ENCODE measurements at places on chromosomes 16 and 17.
A peak's percentile ranks its signal among the peaks of the same experiment; 100 is the strongest.

GRCh38 chr16:3190949-3191353, 2.9 kb downstream of the OR1F1 start:
- no peak for DNase-seq

GRCh38 chr16:28086186-28087139, 22.9 kb upstream of the GSG1L start:
- DNase-seq: no peak

GRCh38 chr16:55756963-55757362, 75.9 kb downstream of the CES1 start:
- DNase-seq: peak; percentile 32

- no peak for DNase-seq
Observed at GRCh38 chr16:46768809-46769208, 20.7 kb upstream of the MYLK3 start.

DNA sequence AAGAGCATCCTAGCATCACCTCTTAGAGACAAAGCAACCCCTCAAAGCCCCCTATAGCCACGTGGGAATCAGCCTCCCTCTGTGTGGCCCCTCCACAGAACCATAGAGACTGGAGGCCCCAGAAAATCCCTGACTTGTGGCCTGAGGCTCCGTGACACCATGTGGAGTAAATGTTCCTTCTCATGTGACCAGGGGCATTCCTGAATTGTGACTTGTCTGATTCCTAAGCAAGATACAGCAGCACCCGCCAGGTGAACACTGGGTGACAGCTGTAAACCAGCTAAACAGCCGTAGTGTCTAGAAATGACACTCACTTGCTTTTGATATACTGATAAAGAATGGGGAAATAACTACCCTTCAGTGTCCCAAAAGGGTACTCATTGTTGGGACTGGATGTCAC, 79.0 kb downstream of the DYNLRB2 start:
- no peak for DNase-seq

GRCh38 chr16:23491490-23492391, 18.6 kb downstream of the GGA2 start:
- no peak for DNase-seq

GRCh38 chr16:11636172-11636721, 32.0 kb upstream of the SNN start:
- DNase-seq: no peak

DNA sequence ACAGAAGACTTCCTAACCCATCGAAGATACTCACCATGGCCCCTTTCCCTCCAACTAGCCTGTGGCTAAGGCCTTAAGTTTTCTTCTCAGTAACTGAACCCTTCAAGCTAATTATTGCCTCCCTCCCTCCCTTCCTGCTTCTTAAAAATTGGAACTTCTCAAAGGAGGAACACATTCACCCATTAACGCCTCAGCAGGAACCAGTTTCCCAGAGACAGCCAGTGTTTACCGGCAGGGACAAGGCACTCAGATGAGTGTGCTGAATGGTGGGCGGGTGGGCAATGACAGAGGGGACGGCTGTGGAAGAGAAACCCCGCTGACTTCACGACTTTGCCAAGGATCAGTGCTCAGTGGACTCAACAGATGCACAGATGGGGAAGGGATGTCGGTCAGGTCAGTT, 20.3 kb downstream of the PITPNA start:
- DNase-seq: no peak

DNA sequence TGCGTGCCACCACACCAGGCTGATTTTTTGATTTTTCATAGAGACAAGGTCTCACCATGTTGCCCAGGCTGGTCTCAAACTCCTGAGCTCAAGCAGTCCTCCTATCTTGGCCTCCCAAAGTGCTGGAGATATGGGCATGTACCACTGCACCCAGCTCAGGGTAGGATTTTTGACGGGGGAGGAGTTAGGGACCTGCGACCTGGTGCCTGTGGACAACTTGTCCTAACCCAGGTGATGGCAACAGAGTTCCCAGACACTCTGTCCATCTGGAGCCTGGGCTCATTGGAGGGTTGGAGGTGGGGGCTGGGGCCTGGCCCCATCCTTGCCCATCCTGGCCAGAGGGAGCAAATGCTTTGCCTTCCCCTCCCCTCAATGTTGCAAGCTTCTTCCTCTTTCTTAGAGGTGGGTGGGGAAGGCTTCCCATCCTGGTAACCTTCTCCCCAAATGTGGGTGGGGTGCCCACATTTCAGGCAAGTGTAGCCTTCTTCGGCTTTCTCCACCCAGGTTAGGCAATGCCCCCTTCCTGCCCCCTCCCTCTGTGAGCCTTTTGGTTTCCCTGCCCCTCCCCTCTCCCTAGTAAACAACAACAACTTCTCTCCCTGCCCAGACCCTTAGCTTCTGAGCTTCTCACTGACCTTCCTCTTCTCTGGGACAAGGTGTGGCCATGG, 24.9 kb downstream of the RARA start:
- peak; percentile 62 for DNase-seq

DNA sequence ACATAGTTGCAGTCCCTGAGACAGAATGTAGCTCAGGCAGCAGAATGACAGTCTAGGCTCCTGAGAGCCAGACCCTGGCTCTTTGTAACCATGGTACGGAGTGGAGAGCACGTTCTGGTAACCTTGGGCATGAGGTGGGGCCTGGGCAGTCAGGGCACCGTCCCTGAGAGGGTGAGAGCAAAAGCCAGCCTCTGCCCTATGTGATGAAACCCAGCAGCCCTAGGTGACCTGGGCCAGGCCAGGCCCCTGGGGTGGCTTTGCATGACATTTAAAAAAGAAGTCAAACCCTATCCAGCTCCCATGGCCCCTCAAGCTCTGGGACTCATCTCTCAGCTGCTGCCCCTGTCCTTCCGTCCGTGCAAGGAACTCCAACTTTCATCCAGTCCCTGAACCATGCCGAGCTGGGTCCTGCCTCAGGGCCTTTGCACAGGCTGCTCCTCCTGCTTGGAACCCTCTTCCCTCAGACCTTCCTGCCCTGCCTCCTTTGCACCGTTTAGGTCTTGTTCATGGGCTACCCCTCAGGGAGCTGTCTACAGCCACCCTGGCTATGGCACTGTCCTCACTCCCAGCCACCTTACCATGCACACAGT, 188.6 kb downstream of the NTN1 start:
- DNase-seq: no peak

GRCh38 chr17:40430272-40431230, 12.7 kb upstream of the IGFBP4 start:
- no peak for DNase-seq

- no peak for DNase-seq
Observed at GRCh38 chr17:40695874-40696472, 7.6 kb downstream of the KRT24 start.

DNA sequence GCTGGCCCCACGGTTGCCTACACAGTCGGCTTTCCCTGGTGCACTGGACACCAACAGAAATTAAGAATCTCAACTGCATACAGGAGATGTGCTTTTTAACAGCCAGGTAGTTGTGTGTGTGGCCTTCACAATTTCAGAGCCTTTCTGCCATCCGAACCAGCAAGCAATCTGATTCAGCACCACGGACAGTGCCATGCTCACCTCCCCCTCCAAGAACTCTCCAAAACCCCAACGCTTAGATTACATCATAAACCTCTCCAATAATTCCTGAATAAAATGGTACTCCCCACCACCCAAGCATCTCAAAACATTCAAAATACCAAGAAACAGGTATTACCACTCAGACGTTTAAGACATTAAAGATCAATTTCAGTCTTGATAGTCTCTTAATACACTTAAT, 31.8 kb downstream of the USP7 start:
- peak; percentile 31 for DNase-seq

DNA sequence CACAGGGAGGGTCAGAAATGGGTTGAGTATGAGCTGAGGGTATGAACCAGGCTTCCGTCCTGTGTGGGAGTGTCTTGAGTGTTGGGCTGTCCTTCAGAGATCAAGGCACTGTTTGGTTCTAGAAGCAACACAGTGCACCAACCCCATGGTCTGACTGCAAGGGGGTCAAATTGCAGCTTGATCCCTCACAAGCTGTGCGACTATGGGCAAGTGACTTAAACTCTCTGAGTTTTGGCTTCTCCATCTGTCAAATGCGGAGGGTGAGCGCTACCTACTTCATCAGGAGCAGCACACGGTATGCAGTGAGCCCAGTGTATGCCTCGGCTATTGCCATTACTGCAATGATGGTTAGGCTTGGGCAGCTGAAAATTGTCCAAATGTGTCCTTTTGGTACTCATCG, 21.0 kb downstream of the SEC14L5 start:
- no peak for DNase-seq

DNA sequence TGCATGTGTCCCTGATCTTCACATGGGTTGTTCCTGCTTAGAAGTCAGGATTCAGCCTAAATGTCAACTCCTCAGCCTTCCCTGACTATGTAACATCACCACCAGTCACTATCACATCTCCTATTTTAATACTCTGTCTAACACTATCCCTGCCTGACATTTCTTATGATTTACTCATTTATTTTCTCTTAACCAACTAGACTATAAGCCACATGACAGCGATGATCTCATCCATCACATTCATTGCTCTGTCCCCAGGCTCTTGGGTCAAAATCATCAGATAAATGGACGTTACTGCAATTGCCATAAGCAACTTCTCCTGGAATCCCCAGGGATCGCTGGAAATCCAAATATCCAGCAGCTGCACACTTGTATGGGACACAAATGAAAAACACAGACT, 15.7 kb downstream of the CDRT4 start:
- DNase-seq: no peak

DNA sequence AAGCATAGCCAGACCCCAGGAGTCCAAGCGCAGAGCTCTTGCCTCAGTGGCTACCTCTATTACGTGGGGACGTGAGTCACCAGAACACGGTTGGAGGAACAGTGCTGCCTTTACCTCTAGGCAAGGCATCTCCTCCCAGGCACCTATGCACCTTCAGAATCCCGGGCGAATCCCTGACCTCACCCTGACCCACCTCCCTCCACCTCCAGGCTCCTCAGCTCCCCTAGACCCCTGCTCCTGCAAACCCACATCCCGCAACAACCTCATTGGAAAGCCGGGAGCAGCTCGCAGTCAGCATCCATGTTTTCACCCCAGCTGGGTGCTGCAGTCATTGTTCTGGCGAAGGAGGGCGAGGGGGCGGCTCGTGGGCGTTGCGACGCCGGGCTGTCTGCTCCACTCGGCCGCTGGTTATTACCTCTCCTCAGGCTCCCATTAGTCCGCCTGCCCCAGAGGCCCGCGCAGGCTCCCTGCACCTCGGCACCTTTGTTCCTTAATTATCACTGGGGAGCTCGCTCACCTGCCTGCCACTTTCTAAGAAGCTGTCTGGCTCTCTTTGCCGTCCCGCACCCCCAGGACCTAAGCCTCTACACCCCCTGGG, 24.6 kb upstream of the DLX4 start:
- no peak for DNase-seq

- DNase-seq: no peak
Observed at GRCh38 chr17:55427587-55427882, 5.9 kb upstream of the MMD start.

DNA sequence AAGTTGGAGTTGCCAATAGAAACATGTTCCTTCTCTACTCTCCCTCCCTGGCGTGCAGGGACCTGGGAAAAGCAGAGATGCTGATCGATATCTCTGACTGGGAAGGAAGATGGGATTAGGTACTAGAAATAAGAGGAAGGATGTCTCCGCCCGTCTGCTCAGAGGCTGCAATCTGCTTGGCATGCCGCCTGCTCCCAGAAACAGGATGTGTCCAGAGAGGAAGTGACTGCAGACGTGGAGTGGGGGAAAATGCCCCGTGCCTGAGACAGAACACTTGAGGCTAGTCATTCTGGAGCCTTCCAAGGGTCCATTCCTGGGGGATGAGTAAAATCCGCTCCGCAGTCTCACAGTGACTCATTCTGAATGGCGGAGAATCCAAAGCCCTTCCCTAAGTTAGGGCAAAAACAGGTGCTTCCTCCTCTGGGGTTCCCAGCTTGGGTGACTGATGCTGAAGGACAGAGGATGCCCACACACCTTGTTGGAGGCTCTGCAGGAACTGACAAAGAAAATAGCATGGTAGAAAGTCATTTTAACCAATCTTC, 45.0 kb upstream of the SMURF2 start:
- DNase-seq: peak; percentile 95

DNA sequence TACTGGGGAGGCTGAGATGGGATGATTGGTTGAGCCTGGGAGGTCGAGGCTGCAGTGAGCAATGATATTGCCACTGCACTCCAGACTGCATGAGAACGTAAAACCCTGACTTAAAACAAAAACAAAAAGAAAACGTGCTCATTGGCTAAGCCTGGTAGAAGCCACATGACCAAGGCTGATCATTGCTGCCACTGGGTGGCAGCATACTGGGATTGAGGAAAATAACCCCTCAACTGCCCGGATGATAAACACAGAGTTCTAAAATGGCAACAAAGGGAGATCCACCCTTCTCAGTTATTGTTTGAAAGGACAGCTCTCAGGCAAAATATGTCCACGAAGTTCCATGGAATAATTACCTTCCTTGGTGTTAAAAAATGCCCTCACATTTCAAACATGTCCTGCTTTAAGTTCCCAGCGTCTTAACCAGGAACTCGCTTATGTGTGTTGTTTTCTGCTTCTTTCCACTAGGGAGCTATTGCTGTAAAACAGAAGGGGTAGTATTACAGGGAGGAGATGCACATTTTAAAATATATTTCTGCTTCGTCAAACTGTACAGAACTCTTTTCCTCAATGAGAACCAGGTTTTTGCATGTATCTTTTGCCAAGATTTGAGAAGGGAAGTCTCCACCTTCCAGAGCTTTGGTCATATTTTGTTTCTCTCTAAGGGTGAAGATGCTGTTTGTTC, 675.3 kb downstream of the MAF start:
- DNase-seq: peak; percentile 63

- DNase-seq: no peak
Observed at GRCh38 chr17:49787884-49788477, 500 bp upstream of the KAT7 start.

DNA sequence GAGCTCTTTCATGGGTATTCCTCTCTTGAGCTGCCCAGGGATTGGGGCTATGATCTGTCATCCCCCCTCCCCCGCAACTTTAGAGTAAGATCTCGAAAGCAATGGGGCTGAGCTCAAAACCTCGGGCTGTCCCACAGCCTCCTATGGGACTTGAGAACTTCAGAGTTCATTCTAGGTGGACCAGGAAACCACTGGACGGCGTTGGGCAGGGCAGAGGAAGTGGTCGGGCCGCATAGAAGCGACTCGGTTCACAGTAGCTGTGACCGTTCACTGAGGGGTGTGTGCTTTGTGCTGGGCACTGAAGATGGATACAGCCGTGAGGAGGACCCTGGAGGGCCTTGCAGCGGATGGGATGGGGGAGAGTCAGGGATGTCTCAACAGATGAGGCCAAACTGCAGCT, 292.0 kb downstream of the CPPED1 start:
- no peak for DNase-seq

GRCh38 chr16:56903866-56904265, 28.1 kb upstream of the HERPUD1 start:
- DNase-seq: no peak

GRCh38 chr16:63563819-63564505, 1527.7 kb upstream of the CDH8 start:
- no peak for DNase-seq
